Inflammatory macrophage treated with lipopolysaccharide for 1 hour (primary cell): ENCODE measurements at places on chromosomes 4 and X.

GRCh38 chrX:39796856-39797255 is 300.9 kb downstream of the BCOR start:
- DNase-seq, result no peak

DNA sequence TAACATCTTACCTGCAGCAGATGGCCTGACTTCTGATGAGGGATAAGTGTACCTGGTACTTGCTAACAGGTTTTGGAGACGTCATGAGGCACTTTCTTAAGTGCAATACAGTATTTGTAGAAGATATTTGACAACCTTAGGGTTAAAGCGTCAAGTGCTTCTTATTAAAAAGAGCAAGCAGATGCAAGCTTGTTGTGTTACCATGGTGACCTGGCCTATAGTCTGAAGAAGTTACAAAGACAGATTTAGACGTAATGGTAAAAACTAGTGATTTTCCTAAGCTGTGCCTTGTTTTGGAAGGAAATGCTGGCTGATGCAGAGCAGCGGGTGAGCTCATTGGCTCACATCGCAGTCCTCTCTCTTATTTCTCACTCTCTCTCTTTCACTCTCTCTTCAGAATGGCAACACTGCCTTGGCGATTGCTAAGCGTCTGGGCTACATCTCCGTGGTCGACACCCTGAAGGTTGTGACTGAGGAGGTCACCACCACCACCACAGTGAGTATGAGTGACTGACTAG is 243.6 kb downstream of the ANK2 start:
- DNase-seq, result no peak

DNA sequence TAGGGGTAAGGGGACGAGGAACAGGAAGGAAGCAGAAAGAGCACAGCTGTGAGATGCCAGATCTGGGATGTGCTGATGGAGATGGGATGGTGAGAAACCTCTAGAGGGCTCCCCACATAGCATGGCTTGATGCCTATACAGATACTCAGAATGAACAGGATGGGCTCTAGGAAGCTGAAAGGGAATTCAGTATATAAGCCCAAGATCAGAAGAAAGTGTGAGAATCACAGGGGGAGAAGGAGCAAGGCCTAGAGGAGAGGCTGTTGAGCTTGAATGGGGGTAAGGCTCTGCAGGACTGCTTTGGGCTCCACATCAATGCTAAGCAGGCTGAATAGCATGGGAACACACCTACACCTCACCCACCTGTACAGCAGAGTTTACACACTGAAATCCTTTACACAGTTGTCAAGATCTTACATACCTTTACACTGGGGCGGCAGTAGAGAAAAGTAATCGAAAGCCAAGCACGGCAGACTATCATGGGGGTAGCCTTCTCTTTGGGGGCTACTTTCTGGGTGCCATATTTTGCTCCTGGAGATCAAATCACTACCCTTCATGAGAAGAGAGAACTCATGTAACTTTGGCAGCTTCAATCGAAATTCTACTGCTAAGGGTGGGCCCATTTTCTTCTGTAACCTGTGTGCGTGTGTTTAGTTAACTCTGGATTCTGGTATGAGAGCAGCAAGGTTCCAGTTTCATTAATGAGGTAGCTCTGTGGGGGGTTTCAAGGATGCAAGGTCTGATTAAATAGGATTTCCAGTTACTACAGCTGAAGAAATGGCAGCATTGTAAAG is 30.6 kb downstream of the HOPX start:
- no peak for DNase-seq

GRCh38 chr4:142696334-142697122 is 149.6 kb downstream of the INPP4B start:
- no peak for DNase-seq

DNA sequence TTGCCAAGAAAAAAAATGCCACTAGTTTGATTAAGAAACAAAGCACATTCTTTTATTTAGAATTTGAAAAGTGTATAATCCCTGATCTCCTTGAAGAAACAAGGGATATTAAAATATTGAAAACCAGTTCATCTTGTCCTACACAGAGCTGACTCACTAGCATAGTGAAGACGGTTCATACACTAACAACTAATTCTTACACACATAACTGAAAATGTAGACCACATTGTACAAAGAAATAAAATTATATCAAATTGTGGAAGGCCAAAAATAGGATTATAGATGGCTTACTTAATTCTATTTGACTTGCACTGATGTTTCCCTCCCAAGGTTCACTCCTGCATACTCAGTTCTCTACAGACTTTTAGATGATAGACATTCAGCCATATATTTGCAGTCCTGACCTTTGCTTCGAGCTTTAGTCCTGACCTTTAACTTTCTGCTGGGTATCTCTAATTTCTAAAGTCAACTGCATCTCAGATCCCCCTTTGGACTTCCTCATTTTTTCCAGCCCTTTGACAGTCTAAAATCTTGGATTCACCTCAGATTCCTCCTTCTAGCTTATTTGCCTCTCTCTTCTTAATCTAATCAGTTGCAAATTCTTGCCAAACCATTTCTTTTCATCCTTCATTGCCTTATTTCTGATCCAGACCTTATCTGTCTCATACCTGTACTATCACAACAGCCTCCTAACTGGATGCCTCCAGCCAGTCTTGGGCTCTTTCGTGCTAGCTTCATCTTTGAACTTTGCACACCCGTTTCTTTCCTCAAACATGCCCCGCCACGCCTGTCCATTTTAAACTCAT is 4.5 kb upstream of the WWC2 start:
- DNase-seq, result no peak

- DNase-seq, result peak; percentile 49
Observed at GRCh38 chrX:19682712-19683331, 167.5 kb upstream of the MAP3K15 start.

- peak; percentile 8 for DNase-seq
Observed at GRCh38 chrX:8815460-8816065, 14.4 kb upstream of the FAM9A start.
